D721Med (cell line): ENCODE measurements at places on chromosomes 3 and 15.

GRCh38 chr3:14285548-14285925, 106.9 kb downstream of the LSM3 start:
- DNase-seq: peak; percentile 92

DNA sequence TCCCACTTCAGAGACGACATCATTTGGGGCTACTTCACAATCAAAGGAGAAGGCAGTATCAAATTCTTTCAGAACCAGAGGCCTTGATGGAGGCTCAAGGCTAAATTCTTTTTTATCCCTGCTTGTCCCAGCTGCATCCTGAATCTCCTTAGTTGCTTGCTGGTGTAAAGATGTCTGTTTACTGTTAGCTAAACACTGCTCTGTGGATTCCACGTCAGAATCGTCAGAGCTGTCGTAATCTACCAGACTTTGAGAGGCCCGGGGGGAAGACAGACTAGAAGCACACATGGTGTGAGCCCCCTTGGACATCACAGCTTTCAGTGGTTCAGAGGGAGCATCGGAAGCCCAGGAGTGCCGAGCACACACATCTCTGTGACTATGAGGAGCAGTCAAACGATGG, 32.6 kb downstream of the LINS1 start:
- DNase-seq: no peak

- no peak for DNase-seq
These were observed 34.7 kb upstream of the SACM1L start for GRCh38 chr3:45654397-45654944.

DNA sequence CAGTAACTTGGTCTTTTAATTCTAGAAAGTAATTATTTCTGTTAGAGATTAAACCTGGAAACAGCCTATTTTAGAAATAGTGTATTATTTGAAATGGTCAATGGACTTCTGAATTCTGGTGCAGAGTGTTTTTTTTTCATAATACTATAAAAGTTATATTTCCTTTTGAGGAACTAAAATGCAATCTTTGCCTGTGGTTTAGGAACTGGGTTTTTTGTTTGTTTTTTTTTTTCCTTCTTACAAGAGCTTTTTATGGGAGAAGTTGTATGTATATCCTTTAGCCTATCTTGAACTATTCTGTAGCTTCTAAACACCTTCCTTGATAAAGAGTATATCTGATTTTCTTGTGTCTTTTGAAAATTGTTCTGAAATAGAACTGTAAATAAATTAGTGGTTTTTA, 88.3 kb downstream of the ARIH1 start:
- no peak for DNase-seq

DNA sequence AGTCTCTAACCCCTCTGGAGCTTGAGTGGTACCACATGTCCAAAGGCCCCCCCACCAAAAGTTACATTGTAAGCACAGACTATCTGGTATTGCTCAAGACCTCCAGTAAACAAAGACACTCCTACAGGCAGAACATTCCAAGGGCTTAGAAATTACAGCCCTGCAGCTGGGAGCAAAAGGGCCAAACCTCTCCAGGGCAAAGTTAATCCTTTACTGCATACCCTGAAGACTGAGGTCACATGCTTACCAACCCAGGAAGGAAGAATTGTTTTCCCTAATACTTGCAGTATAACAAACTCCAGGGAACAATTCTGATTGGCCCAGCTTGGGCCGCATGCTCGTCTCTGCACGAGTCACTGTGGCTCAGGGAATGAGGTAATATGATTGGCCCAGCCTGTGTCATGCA, 266.1 kb upstream of the NR2F2 start:
- no peak for DNase-seq

DNA sequence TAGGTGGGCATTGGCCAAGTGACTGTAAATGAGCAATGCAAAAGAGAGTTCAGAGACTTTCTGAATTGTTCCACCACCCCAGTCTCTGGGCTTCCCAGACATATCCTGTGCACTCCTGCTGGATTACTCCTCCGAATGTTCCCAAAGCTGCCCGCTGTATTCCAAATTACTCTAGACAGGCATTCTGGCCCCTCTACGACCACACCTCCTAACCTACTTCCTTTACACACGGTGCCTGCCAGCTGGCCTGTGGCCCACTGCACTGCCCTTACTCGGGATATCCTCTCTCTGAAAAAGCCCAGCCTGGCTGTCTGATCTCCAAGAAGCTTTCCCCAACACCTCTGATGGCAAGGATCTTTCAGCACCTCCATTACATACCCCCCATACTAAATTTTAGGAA, 66.6 kb downstream of the DUT start:
- DNase-seq: no peak

DNA sequence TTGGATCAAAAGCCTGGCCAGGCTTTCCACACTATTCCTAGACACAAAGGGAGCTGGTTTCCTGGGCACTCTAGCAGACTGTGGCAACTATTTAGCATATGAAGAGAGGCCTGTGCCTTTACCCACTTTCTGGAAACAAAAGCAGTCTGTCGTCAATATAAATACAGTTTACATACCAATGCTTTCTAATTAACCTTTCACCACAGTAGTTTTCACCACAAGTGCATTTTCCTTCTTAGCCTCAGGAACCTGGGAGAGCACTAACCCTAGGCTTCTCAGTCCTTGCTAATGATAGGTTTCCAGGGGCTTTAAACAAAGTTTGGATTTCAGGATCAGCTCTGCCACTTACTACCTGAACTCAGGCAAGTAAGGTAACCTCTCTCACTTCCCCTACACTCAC, 499.1 kb downstream of the MAGI1 start:
- DNase-seq: no peak

DNA sequence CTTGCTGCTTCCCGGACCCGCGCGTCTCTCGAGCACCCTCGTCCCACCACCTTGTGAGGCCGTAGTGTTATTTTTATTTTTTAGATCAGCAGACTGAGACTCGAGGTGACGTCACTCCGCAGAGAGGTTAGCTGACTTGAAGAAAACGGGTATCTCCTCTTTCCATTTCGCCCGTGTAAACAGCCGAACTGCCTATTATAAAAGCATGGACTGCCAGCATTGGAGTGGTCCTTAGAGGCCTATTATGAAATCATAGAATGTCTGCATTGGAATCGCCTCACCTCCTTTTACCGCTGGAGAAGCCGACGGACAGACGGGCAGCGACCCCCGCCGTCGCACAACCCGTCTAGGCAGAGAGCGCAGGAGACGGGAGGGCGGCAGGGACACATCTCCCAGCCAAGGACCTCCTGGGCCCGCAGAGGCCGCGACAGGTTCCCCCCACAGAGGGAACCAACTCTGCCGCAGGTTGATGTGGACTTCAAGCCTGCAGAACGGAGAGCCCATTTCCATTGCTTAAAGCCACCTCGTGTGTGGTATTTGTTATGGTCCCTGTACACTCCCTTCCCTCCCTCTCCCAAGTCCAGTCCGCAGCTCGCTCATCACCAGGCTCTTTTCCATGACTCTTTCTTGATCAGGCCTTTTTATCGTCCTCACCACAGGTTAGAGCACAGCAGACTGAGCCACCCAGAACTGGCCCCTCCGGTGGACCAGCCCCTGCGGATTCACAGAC, 540 bp upstream of the PPP1R2 start:
- no peak for DNase-seq

DNA sequence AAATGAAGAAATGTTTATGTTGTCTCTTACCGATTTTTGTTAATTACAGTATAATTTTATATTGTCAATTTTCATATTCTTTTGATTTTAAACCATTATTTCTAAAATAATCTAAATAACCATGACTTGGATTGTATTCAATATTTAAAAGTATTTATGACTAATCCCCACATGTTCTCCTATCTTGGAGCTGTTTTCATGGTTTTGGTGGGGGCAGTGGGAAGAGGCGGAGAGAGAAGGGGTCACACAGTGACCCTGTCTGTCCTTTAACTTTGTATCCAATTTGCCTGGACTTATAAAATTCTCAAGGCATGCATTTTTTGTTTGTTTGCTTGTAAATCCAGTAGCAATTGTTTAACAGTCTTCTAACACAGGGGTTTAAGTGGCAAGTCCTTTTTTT, 407.4 kb downstream of the NTRK3 start:
- DNase-seq: no peak

- no peak for DNase-seq
These were observed 152.4 kb upstream of the DPH6 start for GRCh38 chr15:35698331-35698730.

DNA sequence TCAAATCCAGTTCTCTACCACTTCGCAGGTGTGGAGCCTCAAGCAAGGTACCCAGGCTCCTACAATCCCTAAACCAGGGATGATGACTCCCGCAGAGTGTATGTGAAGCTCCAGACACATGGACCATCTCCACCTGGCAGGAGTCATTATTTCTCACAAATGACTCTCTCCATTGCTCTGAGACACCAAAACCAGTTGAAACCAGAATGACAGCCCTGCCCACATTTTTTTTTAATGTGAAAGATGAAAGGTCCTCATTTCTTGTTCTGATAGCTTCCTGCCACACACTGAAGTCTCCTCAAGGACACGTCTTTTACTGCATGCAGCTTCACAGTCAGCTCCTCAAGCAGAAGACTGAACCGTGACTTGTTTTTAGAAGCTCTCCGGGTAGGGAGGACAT, 61.4 kb upstream of the ZBTB38 start:
- no peak for DNase-seq

DNA sequence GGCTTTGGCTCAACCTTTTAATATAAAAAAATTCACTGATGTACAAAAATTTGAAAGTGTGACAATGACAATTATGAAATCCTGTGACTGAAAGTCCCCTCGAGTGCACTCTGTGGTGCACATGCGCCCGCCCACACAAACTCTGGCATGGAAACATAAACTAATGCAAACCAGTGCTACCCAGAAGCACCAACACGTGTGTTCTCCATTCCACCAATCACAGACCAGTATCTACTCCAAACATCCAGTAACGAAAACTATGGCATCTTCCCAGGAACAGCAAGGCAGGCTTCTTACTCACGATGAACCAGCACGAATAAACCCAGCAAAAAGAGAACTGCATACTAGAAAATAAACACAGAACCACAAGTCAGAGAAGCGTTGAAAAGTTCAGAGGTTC, 11.7 kb upstream of the NMB start:
- no peak for DNase-seq

DNA sequence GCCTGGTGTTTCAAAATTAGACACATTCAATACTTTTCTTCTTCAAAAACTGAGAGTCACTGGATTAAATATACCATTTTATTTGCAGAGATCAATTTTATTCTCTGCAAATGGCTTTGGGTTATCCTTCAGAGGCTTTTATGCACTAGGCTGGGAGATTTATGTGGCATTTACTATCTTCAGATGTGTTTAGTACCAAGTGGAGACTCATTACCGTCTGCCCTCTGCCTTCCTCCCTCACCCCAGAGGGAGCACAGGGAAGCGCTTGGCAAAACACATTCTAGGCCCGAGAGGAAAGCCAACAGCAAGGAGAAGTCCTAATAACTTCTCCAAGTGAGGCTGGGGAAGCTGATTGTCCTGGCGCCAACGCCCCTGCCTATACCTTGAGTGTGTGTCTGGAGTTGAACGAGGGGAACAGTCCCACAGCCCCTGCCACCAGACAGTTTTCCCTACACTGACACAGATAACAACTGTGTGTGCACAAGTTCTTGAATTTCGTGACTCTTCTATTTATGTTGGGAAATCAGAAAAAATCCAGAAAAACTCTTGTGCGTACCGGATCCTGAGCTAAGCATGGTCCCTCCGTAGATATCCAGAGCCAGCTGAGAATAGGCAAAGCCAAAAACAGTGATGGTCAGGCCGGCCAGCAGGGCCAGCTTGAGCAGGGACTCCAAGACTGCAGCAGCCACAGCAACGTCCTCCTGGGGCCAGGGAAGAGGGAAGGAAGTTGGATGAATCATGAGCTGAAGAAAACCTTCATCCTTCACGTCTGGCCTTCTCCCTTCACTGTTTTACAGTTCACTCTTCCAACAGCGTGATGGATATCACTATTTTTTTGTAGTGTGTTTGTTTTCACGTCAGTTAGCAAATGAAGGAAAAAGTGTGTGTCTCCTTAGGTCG, 26.6 kb downstream of the RFT1 start:
- DNase-seq: no peak

DNA sequence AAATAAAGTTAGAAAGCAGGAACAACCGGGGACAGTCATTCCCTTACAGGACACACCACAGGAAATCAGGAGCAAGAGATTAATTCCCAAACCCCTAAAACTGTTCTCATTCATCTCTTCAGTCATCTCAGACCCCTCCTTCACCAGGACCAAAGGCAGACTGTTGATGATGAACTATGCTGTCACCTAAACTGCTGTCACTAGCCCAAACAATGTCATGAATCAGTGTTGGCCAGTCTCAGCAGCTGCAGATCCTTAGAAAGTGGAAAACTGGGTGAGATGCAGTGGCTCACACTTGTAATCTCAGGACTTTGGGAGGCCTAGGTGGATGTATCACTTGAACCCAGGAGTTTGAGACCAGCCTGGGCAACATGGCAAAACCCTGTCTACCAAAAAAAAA, 909.6 kb downstream of the ROBO1 start:
- no peak for DNase-seq

- no peak for DNase-seq
These were observed 139.7 kb downstream of the CADPS start for GRCh38 chr3:62735510-62735909.

GRCh38 chr15:40790718-40791117, 16.2 kb upstream of the ZFYVE19 start:
- DNase-seq: no peak

DNA sequence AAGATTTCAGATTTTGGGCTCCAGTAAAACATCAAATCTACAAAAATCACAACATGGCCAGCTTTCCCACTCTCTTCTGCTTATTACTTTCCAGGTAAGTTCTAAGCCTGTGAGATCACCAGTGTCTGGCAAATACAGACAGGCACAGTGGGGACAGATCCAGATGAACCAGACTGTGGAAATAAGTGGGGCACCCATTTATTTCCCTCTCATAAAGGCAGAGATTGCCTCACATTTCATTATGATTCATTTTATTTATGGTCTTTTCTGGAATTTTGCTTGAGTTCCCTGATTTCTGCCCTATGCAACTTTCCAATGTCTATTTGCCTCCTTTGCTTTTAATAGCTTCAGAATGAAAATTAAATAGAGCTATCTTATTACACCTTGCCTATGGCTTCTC, 66.8 kb downstream of the GREM1 start:
- DNase-seq: no peak

- DNase-seq: no peak
These were observed 119.9 kb upstream of the FHIT start for GRCh38 chr3:61371123-61371522.
